Activated CD8-positive, alpha-beta T cell treated with anti-CD3 and anti-CD28 coated beads for 36 hours (primary cell): ENCODE measurements at places on chromosomes 3 and 15.

DNA sequence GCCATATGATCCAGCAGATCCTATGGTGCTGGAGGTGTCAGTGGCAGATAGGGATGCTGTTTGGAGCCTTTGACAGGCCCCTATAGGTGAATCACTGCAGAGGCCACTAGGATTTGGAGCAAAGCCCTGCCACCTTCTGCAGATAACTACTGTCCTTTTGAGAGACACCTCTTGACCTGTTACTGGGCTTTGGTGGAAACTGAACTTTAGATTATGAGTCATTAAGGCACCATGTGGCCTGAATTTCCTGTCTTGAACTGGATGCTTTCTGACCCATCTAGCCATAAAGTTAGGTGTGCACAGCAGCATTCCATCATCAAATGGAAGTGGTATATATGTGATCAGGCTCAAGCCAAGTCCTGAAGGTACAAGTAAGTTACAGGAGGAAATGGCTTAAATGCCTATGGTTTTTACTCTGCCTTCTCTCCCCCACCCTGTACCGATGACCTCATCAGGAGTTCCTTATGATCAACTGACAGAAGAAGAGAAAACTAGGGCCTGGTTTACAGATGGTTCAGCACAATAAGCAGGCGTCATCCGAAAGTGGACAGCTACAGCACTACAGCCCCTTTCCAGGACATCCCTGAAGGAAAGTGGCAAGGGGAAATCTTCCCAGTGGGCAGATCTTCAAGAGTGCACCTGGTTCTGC is 565.6 kb upstream of the AGTR1 start:
- H3K4me1 ChIP-seq = no peaks in the 10 kb centered on the region
- H3K27me3 ChIP-seq = no peaks in the 10 kb centered on the region

GRCh38 chr3:159654183-159655134 is 334.2 kb upstream of the IL12A start:
- no peaks in the 10 kb centered on the region for H3K27me3 ChIP-seq
- no peak overlapping the region for H3K27ac ChIP-seq
- no peaks in the 10 kb centered on the region for H3K36me3 ChIP-seq
- no peak overlapping the region for H3K4me3 ChIP-seq

GRCh38 chr15:70589221-70589620 is 174.1 kb downstream of the UACA start:
- no peak overlapping the region for H3K4me3 ChIP-seq
- H3K4me1 ChIP-seq = peaks cover 15% of the 10 kb centered on the region
- peaks cover 3% of the 10 kb centered on the region for H3K36me3 ChIP-seq
- no peak for DNase-seq

- H3K4me3 ChIP-seq = no peak overlapping the region
- DNase-seq = no peak
- H3K4me1 ChIP-seq = no peaks in the 10 kb centered on the region
- H3K27me3 ChIP-seq = no peaks in the 10 kb centered on the region
Observed at GRCh38 chr15:68992696-68993095, 21.8 kb upstream of the NOX5 start.

GRCh38 chr3:38739396-38739689 is 76.7 kb downstream of the SCN10A start:
- H3K36me3 ChIP-seq = no peaks in the 10 kb centered on the region
- H3K27ac ChIP-seq = no peak overlapping the region
- DNase-seq = no peak

- no peak overlapping the region for H3K4me3 ChIP-seq
- no peaks in the 10 kb centered on the region for H3K36me3 ChIP-seq
- peaks cover 5% of the 10 kb centered on the region for H3K27me3 ChIP-seq
Observed at GRCh38 chr15:85943791-85944190, 135.9 kb upstream of the AGBL1 start.

DNA sequence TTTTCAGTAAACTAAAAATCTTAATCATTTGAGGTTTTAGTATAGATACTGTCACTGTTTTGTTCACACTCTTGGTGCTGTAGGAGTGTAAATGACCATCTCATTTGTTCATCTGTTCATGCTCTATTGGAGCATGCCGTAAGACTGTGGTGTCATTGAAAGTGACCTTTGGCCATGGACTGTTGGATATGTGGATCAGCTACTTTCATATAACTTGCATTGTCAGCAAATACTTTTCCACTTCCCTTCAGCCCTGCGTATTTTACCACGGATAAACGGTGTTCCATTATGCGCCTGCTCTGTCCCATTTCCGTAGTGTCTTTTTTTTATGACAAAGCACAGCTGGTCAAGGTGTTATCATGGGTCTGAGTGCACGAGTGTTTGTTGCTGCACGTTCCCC is 32.6 kb upstream of the SENP5 start:
- no peak for DNase-seq
- H3K27me3 ChIP-seq = no peaks in the 10 kb centered on the region
- H3K4me3 ChIP-seq = no peak overlapping the region
- no peaks in the 10 kb centered on the region for H3K4me1 ChIP-seq
- peaks cover 3% of the 10 kb centered on the region for H3K36me3 ChIP-seq

GRCh38 chr3:38067508-38068233 is 28.7 kb downstream of the DLEC1 start:
- peaks cover 2% of the 10 kb centered on the region for H3K36me3 ChIP-seq
- no peak overlapping the region for H3K4me3 ChIP-seq
- H3K27ac ChIP-seq = no peak overlapping the region
- no peak for DNase-seq

- no peaks in the 10 kb centered on the region for H3K4me1 ChIP-seq
- peaks cover 15% of the 10 kb centered on the region for H3K36me3 ChIP-seq
- DNase-seq = peak; percentile 83
- H3K27me3 ChIP-seq = no peaks in the 10 kb centered on the region
- no peak overlapping the region for H3K27ac ChIP-seq
- H3K4me3 ChIP-seq = no peak overlapping the region
Observed at GRCh38 chr3:196518966-196519717, 4.0 kb upstream of the SMCO1 start.

GRCh38 chr3:155739154-155739553 is 5.7 kb downstream of the PLCH1 start:
- H3K36me3 ChIP-seq = no peaks in the 10 kb centered on the region
- peaks cover 28% of the 10 kb centered on the region for H3K27me3 ChIP-seq
- peaks cover 5% of the 10 kb centered on the region for H3K4me1 ChIP-seq
- H3K4me3 ChIP-seq = no peak overlapping the region
- no peak overlapping the region for H3K27ac ChIP-seq

DNA sequence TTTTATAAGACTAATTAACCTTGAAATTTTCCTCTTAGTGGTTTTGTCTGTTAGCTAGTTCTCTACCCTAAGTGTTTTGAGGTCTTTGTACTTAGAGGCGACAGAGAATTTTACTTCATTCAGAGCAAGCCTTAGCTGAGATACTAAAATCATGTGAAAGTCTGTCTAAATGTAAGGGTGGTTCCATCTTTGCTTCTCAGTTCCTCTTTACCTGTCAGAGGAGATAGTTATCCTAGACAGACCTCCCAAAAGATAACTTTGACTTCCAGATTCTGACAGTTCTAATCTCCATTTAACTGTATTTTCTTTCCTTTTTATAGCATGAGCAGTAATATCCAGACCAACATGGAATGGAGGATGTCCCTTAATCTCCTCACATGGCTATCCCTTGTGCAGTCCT is 34.7 kb downstream of the RNF111 start:
- no peaks in the 10 kb centered on the region for H3K27me3 ChIP-seq
- H3K36me3 ChIP-seq = peaks cover 20% of the 10 kb centered on the region
- no peak overlapping the region for H3K4me3 ChIP-seq
- DNase-seq = no peak
- H3K4me1 ChIP-seq = peaks cover 20% of the 10 kb centered on the region

- no peaks in the 10 kb centered on the region for H3K36me3 ChIP-seq
- no peak overlapping the region for H3K27ac ChIP-seq
- no peaks in the 10 kb centered on the region for H3K27me3 ChIP-seq
- DNase-seq = no peak
- no peaks in the 10 kb centered on the region for H3K4me1 ChIP-seq
Observed at GRCh38 chr3:172647823-172648222, 63.0 kb downstream of the NCEH1 start.

GRCh38 chr15:67126551-67127330 is 61.3 kb downstream of the SMAD3 start:
- DNase-seq = no peak
- H3K27me3 ChIP-seq = no peaks in the 10 kb centered on the region
- no peaks in the 10 kb centered on the region for H3K36me3 ChIP-seq
- no peak overlapping the region for H3K4me3 ChIP-seq

DNA sequence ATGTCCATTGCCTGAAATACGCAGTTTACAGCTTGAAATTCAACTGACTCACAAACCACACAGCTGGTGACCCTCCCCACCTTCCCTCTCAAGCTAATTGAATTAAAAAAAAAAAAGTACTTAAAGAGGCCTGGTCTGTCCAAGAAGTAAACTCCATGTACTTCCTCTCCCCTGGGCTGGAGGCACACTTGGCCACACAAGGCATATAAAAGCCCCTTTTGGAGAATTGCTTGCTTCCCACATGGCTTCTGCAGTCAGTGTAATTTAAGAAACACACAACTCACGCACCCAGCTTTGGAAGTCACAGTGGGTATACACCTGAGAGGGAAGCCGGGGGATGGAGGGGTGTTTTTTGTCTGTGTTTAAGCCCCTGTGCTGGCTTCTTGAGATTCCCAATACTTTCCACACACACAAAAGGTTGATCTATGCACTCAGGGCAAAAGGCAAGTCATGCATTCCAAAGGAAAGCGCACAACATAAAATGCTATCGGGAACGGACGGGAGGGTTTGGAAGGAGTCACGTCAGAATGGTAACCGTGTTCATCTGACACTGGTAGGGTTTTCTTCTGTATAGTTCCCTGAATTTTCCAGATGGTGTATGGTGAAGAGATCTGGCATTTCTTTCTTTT is 106.6 kb upstream of the ALDH1A3 start:
- no peak for DNase-seq
- no peaks in the 10 kb centered on the region for H3K4me1 ChIP-seq
- no peaks in the 10 kb centered on the region for H3K27me3 ChIP-seq
- H3K4me3 ChIP-seq = no peak overlapping the region
- H3K36me3 ChIP-seq = no peaks in the 10 kb centered on the region

DNA sequence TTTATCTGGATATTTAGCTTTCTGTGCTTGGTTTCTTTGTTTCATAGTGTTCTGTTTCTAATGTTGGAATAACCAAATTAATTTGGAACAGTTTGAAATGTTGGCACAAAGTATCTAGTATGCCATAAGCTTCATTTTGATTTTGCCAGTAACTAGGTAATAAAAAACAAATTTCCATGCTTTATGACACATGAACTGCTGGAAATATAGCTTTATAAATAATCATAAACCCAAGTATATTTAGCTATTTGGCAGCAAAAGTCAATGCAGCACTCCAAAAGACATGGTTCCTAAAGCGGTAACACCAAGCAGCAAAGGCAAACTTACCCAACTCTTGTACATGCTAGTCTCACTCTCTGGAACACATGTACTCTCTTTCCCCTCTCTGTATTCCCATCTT is 106.0 kb upstream of the CCNL1 start:
- H3K27me3 ChIP-seq = no peaks in the 10 kb centered on the region
- H3K4me1 ChIP-seq = no peaks in the 10 kb centered on the region
- H3K4me3 ChIP-seq = no peak overlapping the region
- H3K27ac ChIP-seq = no peak overlapping the region
- DNase-seq = no peak

- no peak overlapping the region for H3K4me3 ChIP-seq
- no peak overlapping the region for H3K27ac ChIP-seq
Observed at GRCh38 chr3:118477768-118478167, 556.9 kb downstream of the IGSF11 start.

DNA sequence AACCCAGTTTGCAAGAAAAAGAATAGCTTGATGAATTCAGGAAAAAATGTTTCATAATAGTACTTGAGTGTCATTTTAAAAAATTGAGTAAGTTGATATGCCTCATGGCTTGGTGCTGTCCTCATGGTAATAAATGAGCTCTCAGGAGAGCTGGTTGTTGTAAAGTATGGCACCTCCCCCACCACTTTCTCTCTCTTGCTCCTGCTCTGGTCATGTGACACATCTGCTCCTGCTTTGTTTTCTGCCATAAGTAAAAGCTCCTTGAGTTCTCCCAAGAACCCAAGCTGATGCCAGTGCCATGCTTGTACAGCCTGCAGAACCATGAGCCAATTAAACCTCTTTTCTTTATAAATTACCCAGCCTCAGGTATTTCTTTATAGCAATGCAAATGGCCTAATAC is 108.8 kb upstream of the CRBN start:
- H3K36me3 ChIP-seq = no peaks in the 10 kb centered on the region
- H3K27ac ChIP-seq = no peak overlapping the region
- peaks cover 2% of the 10 kb centered on the region for H3K27me3 ChIP-seq
- H3K4me1 ChIP-seq = no peaks in the 10 kb centered on the region
- no peak for DNase-seq

- H3K27ac ChIP-seq = no peak overlapping the region
- H3K4me1 ChIP-seq = peaks cover 4% of the 10 kb centered on the region
- H3K36me3 ChIP-seq = no peaks in the 10 kb centered on the region
- DNase-seq = no peak
- H3K4me3 ChIP-seq = no peak overlapping the region
Observed at GRCh38 chr3:50264383-50264963, 4.5 kb upstream of the SEMA3B start.

DNA sequence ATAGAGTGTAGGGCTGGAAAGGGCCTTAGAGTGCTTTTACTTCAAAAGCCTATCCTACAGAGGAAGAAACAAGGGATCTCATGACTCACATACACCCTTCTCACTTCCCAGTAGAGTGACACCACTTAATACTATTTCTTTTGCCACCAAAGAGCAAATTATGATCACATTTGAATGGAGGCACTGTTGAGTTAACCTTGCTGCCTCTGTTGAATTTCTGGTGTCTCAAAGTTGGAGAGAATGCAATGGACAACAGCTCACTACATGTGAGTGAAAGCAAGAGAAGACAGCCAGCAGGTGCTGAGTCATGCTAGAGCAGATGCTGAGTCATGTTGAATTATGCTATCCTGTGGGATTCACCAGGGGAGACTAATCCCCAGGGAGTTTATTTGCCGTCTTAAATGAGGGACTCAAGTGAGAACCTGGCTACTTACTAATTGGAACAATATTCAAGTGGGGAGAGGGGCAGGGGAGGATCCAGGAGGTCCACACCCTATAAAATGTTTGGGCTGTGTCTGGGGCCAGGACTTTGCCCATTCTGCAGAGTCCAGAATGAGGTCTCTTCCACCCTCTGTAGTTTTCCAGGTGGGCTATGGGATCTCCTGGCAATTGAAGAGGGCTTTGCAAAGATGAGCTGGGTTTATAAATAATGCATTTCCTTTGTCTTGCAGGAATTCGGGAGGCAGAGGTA is 35.8 kb downstream of the ST8SIA2 start:
- no peak overlapping the region for H3K27ac ChIP-seq
- no peaks in the 10 kb centered on the region for H3K4me1 ChIP-seq
- no peak for DNase-seq
- H3K27me3 ChIP-seq = peaks cover 12% of the 10 kb centered on the region
- H3K4me3 ChIP-seq = no peak overlapping the region

DNA sequence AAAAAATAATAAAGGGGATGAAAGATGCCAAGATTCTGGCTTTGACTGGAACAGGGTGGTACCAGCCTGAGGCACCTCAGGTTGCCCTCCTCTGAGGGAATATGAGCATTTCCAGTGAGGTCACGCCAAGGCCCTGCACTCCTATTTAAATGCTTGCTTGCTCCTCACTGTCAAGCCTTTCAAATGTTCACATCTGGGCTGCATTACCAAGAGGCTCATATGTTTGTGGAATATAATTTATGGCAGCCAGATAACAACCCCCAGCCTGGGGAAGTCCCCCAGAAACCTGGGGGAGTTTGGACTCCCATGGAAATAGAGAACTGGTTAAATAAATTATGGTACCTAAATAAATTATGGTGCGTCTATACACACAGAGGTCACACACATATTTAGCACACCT is 88.4 kb downstream of the FRMD4B start:
- no peak for DNase-seq
- no peak overlapping the region for H3K4me3 ChIP-seq
- no peak overlapping the region for H3K27ac ChIP-seq

GRCh38 chr3:53137835-53138446 is 7.7 kb upstream of the RFT1 start:
- H3K4me1 ChIP-seq = no peaks in the 10 kb centered on the region
- H3K4me3 ChIP-seq = no peak overlapping the region
- no peak for DNase-seq
- H3K36me3 ChIP-seq = no peaks in the 10 kb centered on the region
